Neural crest cell (in vitro differentiated cells): ENCODE measurements at places on chromosomes 3 and 15.
A peak's percentile ranks its signal among the peaks of the same experiment; 100 is the strongest.

GRCh38 chr3:160196511-160197104 lies 28.6 kb upstream of the C3orf80 start:
- DNase-seq, result no peak

DNA sequence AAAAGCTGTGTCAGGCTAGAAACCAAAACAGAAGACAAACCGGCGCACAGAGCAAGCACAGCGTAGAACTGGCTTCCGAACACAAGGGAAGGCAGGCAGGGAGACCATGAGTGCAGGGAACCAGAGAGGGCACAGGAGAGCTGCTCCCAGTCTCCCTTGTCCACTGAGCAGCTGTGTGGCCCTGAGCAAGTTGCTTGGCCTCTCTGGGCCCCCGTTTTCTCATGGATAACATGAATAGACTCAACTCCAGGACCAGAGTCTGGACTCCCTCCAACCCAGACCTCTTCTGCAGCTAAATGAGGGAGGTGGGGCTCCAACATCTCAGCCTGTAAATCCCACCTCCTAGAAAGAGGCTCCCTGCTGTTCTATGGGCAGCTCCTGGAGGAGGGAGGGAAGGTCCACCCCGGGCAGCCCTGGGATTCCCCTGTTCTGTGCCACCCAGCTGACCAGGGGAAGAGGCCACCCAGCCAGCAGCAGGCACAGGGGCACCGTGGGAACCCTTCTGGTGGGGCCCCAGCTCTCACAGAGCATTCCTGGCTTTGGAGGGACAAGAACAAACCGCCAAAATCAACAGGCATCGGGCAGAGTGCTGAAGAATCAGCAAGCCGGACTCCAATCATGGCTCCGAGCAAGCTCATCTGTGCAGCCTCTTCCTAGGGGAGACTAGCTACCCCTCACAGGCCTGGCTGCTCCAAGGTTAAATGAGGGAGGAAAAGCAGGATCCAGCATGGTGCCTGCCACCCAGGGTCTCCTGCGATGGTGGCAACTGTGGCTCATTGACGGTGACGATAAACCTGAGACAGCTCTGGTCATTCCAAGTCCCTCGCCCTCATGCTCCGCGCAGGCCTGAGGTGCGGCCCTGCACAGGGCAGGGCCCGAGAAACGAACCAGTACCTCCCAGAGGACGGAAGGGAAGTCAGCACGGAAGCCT lies 15.1 kb downstream of the XXYLT1 start:
- DNase-seq, result no peak

DNA sequence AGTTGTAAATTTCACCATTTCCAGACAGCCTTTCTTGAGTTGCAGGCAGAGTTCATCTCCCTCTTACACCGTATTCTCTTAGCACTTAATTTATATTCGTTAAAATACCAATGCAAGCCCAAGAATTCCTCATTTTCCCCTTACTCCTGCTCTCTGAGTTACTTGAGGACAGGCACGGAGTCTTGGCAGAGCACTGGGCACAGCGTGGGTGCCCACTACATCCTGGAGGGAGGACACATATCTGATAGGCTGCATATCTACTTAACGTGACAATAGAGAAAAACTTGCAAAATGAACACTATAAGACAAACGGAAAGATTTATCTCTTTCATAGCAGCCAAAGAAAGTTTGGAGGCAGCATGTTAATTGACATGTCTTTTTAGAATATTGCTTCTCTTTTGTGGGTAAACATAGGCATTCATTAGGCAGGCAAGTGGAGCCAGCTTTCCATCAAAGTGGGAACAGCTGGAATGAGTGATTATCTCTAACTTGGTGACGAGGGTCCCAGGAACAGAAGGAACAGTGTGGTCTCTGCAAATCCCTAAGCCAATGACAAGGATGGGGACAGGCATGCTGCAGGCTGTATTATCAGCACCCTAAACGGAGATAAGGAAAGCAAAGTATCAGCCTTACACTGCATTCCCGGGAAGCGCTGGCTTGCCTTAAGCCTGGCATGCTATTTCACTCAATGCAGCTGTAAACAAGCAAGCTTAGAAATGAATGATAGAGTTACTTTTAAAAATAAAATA lies 116.5 kb downstream of the RTP4 start:
- DNase-seq, result no peak

DNA sequence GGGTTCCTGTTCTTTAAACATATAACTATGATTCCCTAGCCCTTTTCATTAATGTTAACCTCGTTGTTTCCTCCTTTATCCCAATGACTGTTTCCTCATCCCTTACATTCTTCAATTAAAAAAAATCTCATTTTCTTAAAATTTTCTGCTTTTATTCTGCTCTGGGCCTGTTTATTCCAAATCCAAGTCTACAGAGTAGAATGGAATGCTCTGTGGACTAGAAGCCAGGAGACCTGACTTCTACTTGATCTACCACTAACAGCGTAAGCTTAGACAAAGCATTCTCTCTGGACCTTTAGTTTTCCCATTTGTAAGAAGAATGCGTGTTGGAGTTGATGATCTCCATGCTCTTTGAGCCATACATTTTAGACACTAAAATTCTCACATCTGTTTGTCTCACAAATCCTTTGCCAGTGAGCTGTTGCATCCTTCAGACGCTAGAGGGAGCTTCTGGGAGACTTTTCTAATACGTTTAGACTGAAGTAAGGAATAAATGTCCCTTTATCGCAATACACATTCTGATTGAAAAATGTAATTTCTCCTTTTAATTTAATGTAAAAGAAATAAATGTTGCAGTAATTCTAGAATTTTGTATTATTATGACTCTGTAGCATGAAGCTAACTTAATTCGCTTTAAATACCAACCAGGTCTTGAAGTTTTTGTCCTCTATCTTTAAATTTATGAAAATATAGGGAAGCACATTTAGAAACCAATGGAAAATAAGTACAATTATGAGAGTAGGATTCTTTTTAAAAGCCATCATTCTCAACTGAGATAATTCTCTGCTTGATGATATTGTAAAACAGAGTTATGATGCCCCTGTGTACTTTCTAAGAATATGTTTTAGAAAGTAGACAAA lies 21.7 kb upstream of the GMNC start:
- peak; percentile 43 for DNase-seq

GRCh38 chr3:129593595-129594339 lies 12.7 kb downstream of the PLXND1 start:
- no peak for DNase-seq

DNA sequence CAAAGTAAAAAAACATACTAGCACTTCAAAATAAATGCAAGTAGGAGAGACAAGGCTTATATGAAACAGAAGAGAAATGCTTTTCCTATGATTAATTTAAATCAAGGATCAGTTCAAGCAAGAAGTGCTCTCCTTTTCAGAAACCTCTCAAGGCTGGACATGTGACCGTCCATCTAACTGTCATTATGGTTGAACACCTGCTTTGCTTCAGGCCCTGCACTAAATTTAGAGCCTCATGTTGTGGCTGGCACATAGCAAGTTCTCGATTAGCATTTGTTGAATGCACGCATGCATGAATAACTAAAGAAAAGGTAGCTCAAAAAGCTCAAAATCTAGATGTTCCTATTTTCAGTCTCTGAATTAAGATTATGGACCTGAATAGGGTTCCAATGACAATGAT lies 82.0 kb downstream of the SV2B start:
- DNase-seq, result no peak

DNA sequence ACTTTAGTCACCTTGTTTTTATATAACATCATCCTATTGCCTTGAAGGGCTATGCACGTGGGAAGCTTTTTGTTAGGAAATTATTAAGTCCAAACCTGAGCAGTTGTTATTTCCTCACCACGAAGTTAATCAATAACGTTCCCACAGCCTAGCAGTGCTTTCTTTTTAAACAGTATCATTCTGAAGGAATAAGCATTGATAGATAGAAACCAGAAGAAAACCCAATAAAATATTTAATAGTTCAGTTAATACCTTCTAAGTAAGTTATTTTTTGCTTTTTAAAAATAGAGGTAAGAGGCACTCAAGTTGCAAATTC lies 149.3 kb downstream of the KCNMB2 start:
- no peak for DNase-seq

- no peak for DNase-seq
These were observed 420.4 kb downstream of the TIGIT start for GRCh38 chr3:114714237-114714636.

- DNase-seq, result no peak
These were observed 51.6 kb upstream of the ACKR4 start for GRCh38 chr3:132545471-132545870.

GRCh38 chr3:14312375-14312774 lies 90.0 kb upstream of the SLC6A6 start:
- DNase-seq, result no peak

DNA sequence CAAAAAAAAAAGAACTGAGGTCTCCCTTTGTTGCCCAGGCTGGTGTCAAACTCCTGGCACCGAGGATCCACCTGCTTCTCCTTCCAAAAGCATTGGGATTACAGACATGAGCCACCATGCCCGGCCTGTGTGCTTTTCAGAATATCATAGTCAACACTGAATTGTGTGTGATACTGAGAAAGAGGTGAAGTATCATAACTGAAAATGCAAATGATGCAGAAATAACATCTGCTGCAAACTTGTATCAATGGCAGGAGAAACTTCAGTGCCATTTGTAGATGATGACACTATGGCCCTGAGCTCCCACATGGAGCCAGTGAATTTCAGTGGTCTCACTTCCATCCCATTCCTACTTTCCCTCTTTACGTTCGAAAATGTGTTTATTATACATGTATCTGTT lies 21.9 kb downstream of the IL12A start:
- no peak for DNase-seq

DNA sequence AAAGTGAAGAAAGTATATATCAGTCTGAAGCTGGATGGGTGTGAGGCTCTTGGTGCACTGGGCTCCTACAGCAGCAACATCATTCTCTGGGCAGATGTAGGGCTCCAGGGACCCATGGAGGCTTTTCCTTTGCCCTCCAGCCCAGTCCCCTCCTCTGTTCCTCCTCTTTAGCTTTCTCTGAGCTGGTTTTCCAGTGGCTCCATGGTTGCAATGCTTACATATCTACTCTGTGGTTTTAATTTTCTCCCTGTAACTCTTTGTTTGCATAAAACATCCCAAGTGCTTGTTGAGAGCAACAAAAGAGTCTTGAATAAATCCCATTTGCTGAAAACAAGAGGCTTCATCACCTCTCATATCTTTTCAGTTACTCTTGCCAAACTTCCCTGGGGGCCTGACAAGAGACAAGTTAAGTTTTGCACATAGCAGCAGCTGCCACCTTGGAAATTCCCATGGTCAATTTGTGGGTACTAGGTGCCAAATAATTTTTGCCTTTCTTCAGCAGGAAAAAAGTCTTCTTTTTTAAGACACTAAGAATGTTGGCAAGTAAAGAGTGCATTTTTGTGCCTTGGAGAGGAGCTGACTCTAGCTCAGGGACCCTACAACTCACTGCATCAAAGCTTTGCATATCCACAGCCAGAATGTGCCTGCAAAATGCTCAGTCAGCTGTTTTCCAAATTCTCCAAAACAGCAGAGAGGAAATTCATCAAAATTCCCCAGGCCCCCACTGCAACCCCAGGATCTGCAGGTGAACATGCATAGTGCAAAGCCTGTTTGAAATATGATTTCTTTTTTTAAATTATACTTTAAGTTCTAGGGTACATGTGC lies 41.9 kb downstream of the COLQ start:
- DNase-seq, result no peak

GRCh38 chr3:33807191-33807590 lies 8.8 kb downstream of the PDCD6IP start:
- no peak for DNase-seq

DNA sequence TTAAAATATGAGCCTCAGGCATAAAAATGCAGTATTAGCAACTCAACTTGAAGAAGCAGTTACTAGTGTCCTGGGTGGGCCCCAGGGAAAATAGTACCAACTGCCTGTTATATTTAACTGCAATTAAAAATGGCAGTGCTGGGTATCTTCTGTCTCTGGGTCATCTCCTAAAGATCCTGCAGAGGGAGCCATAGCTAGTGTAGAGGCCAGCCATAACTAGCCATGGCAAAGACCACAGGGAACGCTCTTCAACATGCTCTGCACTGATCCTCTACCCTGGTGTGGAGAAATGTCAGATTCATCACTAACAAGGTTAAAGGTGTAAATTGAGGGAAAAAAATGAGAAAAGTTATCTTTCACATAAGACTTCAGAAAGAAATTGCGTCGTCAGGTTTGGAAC lies 181.3 kb downstream of the SNRPN start:
- no peak for DNase-seq

GRCh38 chr3:100082714-100083113 lies 31.6 kb downstream of the FILIP1L start:
- DNase-seq, result no peak

DNA sequence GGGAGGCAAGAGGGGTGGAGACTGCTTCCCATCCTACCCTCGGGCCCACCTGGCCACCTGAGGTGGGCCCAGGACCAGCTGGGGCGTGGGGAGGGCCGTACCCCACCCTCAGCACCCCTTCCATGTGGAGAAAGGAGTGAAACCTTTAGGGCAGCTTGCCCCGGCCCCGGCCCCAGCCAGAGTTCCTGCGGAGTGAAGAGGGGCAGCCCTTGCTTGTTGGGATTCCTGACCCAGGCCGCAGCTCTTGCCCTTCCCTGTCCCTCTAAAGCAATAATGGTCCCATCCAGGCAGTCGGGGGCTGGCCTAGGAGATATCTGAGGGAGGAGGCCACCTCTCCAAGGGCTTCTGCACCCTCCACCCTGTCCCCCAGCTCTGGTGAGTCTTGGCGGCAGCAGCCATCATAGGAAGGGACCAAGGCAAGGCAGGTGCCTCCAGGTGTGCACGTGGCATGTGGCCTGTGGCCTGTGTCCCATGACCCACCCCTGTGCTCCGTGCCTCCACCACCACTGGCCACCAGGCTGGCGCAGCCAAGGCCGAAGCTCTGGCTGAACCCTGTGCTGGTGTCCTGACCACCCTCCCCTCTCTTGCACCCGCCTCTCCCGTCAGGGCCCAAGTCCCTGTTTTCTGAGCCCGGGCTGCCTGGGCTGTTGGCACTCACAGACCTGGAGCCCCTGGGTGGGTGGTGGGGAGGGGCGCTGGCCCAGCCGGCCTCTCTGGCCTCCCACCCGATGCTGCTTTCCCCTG lies 2.2 kb upstream of the FES start:
- DNase-seq, result no peak

- DNase-seq, result no peak
These were observed 222.5 kb upstream of the ICE2 start for GRCh38 chr15:60701261-60702019.

DNA sequence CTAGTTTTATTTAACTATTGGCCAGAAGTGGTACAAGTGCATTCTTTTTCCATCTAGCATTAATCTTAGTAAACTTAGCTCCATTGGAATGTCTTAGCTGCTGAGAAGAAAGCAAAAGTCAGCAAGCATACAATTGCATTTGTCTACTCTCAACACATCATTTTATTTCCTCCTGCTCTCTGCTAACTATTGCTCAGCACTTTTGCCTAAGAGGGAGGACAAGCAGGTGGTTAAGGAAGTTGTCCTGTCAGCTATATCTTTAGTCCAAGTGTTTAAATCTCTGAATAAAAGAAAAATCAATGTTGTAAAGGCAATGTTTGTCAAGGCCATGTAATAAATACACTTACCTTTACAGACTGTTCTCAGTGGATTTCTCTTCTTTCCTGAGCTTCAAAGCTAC lies 51.0 kb downstream of the FHIT start:
- no peak for DNase-seq

GRCh38 chr3:2714834-2715233 lies 395.3 kb downstream of the IL5RA start:
- DNase-seq, result no peak
